Urinary bladder (tissue), 4 donors: ENCODE measurements at places on chromosomes 11 and 22.

DNA sequence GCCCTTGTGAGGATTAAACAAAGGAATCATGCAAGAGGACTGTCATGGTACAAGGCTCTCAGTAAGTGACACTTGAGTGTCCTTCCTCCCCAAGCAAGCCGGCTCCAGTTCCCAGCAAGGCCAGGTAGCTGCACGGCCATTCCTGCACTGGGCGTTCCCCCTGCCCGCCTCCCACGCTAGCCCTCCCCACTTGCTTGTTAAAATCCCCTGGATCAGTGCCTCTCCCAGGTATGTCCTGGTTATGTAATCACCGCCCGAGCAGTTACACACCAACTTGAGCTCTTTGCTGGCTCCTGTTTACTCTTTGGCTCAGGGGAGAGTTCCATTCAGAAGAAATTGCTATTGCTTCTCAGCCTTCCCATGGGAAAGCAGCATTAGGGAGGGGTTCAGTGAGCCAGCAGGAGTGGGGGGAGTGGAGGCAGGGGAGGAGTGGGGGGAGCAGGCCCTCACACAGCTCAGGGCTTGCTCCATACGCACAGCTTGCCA is 19.4 kb upstream of the MYEOV start:
- peak; percentile 63 for DNase-seq

GRCh38 chr11:69982690-69983570 is 95.2 kb upstream of the ANO1 start:
- no peak for DNase-seq

- no peak for DNase-seq
Observed at GRCh38 chr11:105152021-105152512, 12.5 kb upstream of the CARD18 start.

GRCh38 chr11:14067686-14068085 is 105.2 kb downstream of the SPON1 start:
- no peak for DNase-seq

DNA sequence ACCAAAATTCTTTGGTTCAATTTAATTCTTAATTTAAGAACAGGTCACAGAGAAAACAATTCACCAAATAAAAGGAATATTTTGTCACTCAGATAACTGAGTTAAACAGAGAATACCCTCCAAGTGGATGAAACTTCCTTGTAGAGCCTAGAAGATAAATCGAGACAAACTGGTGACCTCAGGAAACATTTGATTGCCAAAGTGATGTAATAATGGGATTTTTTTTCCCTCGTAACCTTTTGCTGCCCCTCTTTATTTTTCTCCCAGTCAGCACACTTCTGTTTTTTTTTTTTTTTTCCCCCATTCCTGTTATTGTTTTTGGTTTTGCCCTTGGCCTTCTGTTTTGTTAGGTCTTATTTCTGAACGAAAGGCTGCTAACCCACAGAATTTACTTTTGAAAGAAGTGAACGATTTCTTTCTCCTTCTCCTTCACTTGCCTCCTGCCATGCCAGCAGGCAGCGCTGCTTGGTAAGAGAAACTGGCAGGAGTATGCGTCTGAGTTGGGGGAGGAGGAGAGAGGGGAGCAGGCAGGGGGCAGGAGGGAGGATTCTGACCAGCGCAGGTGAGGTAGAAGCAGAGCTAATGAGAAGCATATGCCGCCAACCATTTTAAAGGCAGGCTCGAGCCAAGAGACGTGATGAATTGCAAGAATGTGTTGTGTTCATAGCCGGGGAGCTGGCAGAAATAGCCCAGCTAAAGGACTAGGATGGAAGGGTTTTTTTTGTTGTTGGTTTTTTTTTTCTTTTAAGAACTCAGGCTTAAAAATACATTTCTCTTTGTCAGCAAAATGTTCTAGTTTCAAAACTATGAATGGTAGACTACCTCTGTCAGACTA is 121.9 kb upstream of the MTMR2 start:
- DNase-seq, result no peak

DNA sequence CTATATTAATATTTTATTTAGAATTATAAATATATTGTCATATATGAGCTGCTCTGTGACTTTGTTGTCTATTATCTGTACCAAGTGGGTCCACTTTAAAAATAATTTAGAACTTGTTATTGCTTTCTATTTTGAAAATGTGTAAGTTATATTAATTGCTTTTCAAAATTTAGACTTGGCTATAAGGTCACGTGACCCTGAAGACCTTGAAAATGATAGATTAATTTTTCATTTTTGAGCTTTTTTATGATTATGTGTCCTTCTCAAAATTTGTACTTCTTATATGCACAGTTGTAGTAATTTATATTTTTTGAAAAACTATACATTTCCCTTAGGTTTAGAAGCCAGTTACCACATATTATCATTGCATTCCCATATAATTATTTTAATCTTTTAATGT is 697.0 kb upstream of the ANO5 start:
- DNase-seq, result no peak

DNA sequence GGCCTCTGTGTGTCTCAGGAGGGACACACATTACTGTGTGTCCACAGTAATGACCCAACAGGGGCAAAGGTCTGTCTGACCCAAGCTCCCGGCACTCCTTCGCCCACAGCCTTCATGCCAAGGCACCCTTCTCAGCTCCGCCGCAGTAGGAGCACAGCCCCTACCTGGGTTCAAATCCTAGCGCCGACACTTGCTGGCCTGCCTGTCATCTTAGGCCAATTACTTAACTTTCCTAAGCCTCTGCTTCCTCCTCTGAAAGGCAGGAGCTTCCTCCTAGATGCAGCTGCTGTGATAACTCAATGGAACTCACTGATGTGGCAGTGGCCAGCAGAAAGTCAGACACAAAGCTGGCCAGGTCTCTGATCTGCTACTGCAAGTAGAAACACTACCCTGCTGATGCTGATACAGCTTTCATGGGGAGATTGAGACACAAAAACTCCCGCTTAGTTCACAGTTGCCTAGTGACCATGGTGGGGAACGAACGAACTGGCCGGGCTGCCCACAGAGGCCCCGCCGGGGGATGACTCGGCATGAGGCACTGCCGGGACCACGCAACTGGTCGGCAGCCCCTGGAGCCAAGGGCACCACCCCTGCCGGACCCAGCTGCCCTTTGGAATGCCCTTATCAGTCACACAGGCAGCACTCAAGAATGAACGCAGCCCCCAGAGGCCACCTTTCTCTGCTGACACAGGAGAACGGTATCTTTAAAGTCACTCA is 8.1 kb downstream of the EHD1 start:
- DNase-seq, result no peak

DNA sequence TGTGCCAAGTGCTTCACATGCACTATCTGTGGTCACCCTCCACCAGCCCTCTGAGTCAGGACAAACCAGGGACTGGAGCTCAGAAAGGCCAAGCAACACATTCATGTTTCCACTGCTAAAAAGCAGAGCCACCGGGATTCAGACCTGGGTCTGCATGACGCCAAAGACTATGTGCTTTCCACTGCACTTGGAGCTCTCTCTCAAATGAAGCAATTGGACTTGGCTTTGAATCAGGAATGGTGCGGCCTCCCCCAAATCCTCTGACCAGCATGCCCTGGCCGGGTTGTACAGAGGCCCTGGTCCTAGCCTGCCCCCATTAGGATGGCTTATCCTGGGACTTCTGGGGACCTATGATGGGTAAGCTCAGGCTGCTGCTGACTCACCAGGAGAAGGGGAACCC is 80.7 kb downstream of the PKNOX2 start:
- no peak for DNase-seq

- DNase-seq, result no peak
Observed at GRCh38 chr22:23522623-23523251, 57.4 kb downstream of the IGLL1 start.

DNA sequence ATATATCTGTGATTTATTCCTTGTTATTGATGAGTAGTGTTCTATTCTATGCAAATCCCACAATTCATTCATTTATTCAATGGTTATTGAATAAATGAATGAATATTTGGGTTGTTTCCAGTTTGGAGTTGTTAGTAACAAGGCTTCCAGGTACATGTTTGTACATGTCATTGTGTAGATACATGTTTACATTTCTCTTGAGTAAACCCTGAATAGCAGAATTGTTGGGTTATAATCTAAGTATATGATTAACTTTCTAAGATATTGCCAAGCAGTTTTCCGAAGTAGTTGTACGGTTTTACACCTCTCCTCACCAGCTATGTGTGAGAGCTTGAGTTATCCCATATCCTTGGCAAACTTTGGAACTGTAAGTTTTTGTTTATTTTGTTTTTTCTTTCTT is 18.5 kb upstream of the OR8G1 start:
- DNase-seq, result no peak

DNA sequence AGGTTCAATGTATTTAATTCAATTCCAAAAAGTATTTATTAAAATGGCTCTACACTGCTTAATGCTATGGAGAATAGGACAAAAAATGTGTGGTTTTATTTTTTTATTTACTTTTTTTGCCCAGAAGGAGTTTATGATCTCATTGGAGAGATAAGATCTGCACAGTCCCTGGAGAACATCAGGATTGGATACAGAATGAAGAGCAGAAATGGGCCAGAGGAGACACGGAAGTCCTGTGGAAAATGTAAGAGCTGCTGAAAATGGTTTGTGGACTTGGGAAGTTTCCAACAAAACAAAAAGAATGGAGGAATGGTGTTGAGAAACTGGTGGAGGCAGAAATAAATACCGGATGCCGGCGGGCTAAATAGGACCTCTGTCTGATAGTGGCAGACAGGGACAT is 554.6 kb downstream of the OPCML start:
- DNase-seq, result no peak

DNA sequence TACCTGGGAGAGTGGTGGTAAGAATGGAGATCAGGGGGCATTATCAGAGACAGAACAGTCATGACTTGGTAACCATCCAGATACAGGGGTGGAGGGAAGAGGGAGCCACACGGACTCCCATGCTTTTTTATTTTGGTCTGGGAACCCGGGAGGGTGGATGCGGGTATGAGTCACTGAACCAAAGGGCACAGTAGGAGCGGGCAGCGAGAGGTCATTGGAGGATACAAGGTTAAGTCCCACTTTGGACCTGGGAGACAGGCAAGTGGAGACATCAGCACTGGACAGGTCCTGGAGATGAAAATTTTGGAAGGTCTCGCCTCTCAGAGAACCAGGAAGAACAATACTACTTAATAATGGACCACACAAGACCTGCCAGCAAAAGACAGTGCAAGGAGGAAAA is 6.7 kb downstream of the HDHD5 start:
- no peak for DNase-seq

GRCh38 chr11:46527591-46528130 is 66.2 kb downstream of the AMBRA1 start:
- DNase-seq, result no peak

- no peak for DNase-seq
Observed at GRCh38 chr11:30605036-30605605, 19.0 kb upstream of the MPPED2 start.
